Breast epithelium (tissue), 4 donors: ENCODE measurements at places on chromosomes 13 and 19.

- H3K4me1 ChIP-seq = no peaks in the 10 kb centered on the region
- no peak for DNase-seq
- H3K27ac ChIP-seq = no peak overlapping the region
- no peak overlapping the region for H3K4me3 ChIP-seq
- no peaks in the 10 kb centered on the region for H3K36me3 ChIP-seq
Measured at GRCh38 chr19:9151367-9151766, 11.2 kb downstream of the ZNF317 start.

DNA sequence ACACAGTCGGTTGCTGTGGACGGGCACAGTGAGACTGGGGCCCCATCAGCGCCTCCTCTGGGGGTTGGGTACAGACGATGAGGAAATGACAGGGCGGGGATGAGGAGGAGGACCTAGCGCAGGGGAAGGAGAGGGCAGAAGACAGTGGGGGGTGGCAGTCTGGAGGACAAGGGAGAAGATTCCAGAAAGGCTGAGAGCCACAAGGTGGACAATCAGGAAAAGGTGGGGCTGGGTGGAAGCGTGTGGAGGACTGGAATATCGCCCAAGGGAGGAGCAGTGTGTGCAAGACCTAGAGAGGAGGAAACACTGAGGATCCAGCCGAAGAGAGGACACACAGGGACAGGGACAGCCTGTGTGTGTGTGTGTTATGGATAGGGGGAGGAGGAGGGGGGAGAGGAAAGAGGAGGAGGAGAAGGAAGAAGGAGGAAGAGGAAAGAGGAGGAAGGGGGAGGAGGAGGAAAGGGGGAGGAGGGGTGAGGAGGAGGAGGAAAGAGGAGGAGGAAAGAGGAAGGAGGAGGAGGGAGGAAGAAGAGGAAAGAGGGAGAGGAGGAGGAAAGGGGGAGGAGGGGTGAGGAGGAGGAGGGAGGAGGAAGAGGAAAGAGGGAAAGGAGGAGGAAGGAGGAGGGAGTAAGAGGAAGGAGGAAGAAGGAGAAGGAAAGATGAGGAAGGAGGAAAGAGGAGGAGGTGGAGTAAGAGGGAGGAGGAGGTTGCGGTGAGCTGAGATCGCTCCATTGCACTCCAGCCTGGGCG is 15.8 kb upstream of the GARIN5A start:
- no peak for DNase-seq
- H3K27ac ChIP-seq = no peak overlapping the region
- H3K36me3 ChIP-seq = no peaks in the 10 kb centered on the region
- no peaks in the 10 kb centered on the region for H3K27me3 ChIP-seq
- no peak overlapping the region for H3K4me3 ChIP-seq
- H3K4me1 ChIP-seq = no peaks in the 10 kb centered on the region

- DNase-seq = no peak
- H3K4me3 ChIP-seq = peak overlapping the region; percentile 4
- no peaks in the 10 kb centered on the region for H3K4me1 ChIP-seq
- H3K36me3 ChIP-seq = no peaks in the 10 kb centered on the region
- H3K27ac ChIP-seq = no peak overlapping the region
Measured at GRCh38 chr13:74325106-74325505, 190.9 kb upstream of the KLF12 start.

DNA sequence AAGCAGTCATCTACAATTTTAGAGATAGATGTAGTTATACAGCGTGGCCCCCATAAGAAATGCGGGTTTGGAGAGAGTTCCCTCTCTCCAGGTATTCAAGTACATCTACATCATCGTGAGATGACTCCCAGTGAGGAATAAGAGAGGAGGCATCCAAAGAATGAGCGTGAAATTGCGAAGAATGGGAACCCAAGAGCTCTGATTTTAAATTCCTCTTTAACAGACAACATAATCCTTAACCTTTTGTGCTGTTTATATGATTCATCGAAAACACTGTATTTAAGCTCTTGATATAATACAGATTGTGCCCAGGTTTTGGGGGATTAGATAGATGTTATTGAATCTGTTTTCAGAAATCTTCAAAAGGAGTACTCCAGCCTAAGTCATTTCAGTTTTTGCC is 161.5 kb downstream of the COG6 start:
- no peaks in the 10 kb centered on the region for H3K36me3 ChIP-seq
- no peak overlapping the region for H3K4me3 ChIP-seq
- H3K4me1 ChIP-seq = no peaks in the 10 kb centered on the region
- H3K27ac ChIP-seq = no peak overlapping the region

DNA sequence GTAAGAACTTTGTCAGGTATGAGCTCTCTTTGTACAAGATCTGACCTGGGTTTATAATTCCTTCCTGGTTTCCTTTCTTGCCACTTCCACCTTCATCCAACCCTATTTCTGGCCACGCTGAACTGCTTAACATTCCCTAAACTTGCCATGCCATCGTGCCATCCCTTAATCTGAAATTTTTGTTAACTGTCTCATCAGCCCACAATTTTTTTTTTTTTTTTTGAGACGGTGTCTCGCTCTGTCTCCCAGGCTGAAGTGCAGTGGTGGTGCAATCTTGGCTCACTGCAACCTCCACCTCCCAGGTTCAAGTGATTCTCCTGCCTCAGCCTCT is 144.6 kb downstream of the GGACT start:
- no peak overlapping the region for H3K27ac ChIP-seq
- DNase-seq = no peak
- H3K27me3 ChIP-seq = no peaks in the 10 kb centered on the region
- no peaks in the 10 kb centered on the region for H3K36me3 ChIP-seq
